Choroid plexus epithelial cell (primary cell): ENCODE measurements at places on chromosomes 4 and X.

DNA sequence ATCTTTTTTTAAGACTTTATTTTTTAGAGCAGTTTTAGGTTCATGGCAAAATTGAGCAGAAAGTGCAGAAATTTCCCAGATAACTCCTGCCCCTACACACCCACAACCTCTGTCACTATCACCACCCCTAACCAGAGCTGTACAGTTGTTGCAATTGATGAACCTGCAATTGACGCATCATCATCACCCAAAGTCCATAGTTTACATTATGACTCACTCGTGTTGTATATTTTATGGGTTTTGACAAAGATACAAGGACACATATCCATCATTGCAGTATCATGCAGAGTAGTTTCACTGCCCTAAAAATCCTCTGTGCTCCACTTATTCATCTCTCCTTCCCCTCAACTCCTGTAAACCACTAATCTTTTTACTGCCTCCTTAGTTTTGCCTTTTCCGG is 34.5 kb upstream of the WAS start:
- no peak for DNase-seq

DNA sequence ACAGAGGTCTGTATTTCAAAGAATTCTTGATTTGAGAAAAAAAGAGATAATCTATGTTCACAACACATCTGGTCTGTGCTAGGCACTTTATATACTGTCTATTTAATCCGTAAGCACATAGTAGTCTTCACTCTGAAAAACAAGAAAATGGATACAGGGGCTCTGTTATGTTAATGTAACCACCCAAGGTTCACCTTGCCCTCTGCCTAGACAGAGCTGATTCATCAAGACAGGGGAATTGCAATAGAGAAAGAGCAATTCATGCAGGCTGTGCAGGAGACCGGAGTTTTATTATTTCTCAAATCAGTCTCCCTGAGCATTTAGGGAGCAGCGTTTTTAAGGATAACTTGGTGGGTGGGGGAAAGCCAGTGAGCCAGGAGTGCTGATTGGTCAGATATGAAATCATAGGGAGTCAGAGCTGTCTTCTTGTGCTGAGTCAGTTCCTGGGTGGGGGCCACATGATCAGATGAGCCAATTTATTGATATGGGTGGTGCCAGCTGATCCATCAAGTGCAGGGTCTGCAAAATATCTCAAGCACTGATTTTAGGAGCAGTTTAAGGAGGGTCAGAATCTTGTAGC is 92.9 kb upstream of the TNIP3 start:
- peak; percentile 55 for DNase-seq

DNA sequence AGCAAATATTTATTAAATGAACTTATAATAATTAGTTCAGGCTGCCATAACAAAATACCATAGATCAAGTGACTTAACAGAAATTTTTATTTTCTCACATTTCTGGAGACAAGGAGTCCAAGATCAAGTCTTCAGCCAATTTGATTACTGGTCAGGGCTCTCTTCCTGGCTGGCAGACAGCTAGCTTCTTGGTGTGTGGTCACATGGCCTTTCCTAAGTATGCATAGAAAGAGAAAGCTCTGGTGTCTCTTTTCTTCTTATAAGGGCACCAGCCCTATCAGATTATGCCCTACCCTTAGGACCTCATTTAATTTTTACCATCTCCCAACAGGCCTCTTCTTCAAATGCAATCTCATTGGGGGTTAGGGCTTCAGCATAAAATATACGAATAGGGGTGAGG is 438.5 kb upstream of the INTU start:
- no peak for DNase-seq

DNA sequence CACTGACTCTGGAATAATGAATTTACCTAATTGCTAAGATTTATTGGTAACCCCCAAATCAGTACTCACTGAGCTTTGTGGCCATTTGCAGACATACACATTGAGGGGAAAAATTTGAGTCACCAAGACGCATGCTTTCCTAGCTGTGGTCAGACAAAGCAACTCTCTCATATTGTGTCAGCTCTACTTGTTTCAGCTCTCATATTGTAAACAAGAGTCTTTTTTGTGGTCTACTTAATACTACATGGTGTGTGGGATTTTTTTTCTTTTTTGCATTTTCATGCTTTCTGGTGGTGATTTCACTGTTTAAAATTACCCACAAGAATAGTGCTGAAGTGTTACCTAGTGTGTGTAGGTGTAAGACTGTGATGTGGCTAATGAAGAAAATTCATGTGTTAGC is 428.2 kb upstream of the GALNT7 start:
- DNase-seq, result no peak

- DNase-seq, result peak; percentile 86
Measured at GRCh38 chrX:68832101-68832416, 3.2 kb downstream of the EFNB1 start.

DNA sequence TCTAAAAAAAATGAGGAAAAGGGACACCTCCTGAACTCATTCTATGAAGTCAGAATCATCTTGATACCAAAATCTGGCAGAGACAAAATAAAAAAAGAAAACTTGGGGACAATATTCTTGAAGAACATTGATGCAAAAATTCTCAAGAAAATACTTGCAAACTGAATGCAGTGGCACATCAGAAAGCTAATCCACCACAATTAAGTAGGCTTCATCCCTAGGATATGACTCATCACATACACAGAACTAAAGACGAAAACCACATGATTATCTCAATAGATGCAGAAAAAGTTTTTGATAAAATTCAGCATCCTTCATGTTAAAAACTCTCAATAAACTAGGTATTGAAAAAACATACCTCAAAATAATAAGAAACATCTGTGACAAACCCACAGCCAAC is 98.3 kb downstream of the FAM47B start:
- peak; percentile 35 for DNase-seq
